Adipocyte (in vitro differentiated cells): ENCODE measurements at places on chromosomes 16 and 17.
A peak's percentile ranks its signal among the peaks of the same experiment; 100 is the strongest.

GRCh38 chr17:31297090-31297489 is at the start of gene OMG:
Gene OMG, minus strand, starts transcription at chr17:31297239. Its CDS starts 908 bp downstream, at chr17:31296331.
- no peak for DNase-seq

DNA sequence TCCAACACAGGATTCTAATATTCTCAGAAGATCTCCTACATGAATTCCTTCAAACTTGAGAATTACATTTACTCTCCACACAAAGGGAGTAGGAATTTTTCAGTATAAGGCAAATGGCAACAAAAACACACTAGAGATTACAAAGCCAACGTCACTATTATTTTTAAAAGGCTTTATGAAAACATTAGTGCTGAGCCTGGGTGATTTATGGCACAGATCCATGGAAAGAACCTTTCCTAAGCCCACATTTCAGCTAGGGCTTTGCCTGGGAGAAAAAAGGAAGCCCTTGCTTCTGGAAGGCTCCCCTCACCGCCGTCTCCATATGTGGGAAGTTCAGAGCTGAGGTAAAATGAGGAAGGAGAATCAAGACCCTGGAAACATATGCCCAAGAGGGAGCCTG is 499.4 kb upstream of the HSBP1 start:
- no peak for DNase-seq

GRCh38 chr16:10652730-10653590 is 41.8 kb downstream of the TEKT5 start:
- DNase-seq: no peak

DNA sequence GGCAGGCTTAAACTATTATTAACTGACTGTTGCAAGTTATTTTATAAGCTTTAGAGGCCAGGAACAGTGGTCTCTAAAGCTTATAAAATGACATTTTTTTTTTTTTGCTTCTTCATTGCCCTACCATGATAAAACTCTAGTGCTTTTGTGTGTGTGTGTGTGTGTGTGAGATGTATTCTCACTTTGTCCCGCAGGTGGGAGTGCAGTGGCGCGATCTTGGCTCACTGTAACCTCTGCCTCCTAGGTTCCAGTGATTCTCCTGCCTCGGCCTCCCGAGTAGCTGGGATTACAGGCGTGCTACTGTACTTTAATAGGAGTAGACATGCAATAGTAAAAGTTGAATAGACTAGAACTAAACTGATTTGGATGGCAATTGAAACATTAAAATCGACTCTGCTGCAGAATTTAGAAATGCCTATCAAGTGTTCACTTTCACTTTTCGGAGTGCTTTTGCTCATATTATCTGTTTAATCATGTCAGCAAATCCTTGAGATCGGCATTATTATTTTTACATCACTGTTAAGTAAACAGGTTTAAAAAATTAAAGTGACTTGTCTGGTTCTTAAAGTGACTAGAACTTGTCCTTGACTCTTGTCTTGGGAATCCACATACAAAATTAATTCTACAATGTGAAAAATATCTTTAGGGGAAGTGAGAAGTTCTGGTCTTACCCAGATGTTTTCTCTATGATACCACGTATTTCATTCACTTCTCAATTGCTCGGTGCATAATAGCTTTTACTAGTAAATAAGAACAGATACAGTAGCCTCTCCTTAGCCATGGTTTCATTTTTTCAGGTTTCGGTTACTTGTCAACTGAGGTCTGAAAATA is 8.4 kb upstream of the PCTP start:
- DNase-seq: no peak

GRCh38 chr16:66913081-66913480 is 5.6 kb downstream of the CDH16 start:
- no peak for DNase-seq

GRCh38 chr17:68849673-68850610 is 105.2 kb downstream of the ABCA8 start:
- no peak for DNase-seq

DNA sequence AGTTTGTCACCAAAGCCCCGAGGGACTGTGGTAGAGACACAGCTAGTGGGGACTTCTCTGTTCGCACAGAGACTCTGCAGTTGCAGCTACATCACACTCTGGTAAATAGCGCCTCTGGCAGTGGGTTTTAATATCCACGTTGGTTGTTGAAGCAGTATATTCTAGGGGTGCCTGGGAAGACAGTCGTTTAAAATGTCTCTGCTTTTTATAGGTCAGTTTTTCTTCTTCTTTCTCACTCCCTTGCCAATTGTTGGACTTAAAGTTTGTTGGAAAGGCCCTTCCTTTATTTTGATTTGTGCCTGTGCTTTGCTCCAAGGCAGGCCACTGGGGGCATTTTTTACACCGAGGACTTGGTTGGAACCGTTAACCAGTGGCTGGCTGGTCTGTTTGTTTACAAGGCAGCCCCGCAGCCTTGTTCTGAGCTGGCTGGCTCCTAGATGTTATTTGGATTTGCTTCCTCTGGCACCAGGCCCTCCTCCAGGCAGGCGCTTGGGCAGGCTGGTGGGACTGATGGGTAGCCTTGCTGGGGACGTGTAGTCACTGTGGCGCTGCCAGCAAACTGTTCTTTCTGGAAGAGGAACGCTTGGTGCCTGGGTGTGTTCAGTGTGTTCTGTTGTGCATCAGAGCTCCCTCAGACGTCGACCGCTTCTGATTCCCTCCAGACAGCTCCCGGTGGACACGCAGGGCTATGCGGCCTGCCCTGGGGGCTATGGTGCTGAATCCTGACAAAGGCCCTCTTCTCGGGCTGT is 218.2 kb upstream of the CHMP6 start:
- peak; percentile 37 for DNase-seq
